NB4 (cell line): ENCODE measurements at places on chromosomes 5 and 9.

GRCh38 chr5:133455676-133456075, 156.7 kb downstream of the FSTL4 start:
- DNase-seq: no peak

DNA sequence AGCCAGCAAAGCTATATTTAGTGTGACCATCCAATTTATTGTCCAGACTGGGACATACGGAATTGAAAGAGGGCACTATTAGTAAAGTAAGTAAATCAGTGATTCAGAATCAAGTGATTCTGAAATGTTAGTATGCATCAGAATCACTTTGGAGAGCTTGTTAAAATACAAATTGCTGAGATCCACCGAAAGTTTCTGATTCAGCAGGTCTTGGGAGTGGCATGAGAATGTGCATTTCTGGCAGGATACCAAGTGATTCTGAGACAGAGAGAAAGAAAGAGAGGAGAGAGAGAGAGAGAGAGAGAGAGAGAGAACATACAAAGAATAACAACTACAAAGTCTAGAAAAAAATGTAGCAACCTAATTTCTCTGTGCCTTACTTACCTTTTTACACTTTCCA, 65.4 kb upstream of the ASTN2 start:
- DNase-seq: no peak

GRCh38 chr5:164941132-164941531, 1435.7 kb downstream of the MAT2B start:
- no peak for DNase-seq

GRCh38 chr9:109640580-109641371, 139.2 kb upstream of the PALM2AKAP2 start:
- peak; percentile 48 for DNase-seq

DNA sequence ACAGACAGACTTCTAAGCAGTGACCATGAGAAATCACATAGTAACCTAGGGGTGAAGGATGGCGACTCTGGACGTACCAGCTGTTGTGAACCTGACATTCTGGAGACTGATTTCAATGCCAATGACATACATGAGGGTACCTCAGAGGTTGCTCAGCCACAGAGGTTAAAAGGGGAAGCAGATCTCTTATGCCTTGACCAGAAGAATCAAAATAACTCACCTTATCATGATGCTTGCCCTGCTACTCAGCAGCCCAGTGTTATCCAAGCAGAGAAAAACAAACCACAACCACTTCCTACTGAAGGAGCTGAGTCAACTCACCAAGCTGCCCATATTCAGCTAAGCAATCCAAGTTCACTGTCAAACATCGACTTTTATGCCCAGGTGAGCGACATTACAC, 38.0 kb upstream of the CCDC152 start:
- DNase-seq: peak; percentile 14
